ENCODE measurements at places on chromosomes 3 and 15. TPM values are rescaled to one million over a fixed set of nuclear protein-coding genes. Genes with fewer than 3 reads are reported as not detected.
A peak's percentile ranks its signal among the peaks of the same experiment; 100 is the strongest.

The TMEM108 gene
- 6.7 TPM for total RNA-seq

The UTS2B gene
- 0.62 TPM for total RNA-seq

The EFCC1 gene
- total RNA-seq, result 0.60 TPM

The TMEM41A gene
- total RNA-seq, result 18.0 TPM

The ARL8B gene
- total RNA-seq, result 37.7 TPM

The NBEAL2 gene
- total RNA-seq, result 292 TPM

The ZNF385D gene
- 0.47 TPM for total RNA-seq

The PAQR5 gene
- total RNA-seq, result 12.6 TPM

The RTP3 gene
- not detected for total RNA-seq

The ZNF501 gene
- total RNA-seq, result 6.7 TPM

The CIB2 gene
- 41.6 TPM for total RNA-seq

The ADAMTS9 gene
- total RNA-seq, result 53.8 TPM

The ANXA2 gene
- 366 TPM for total RNA-seq

The SH2D7 gene
- not detected for total RNA-seq

The FMN1 gene
- 0.41 TPM for total RNA-seq

The CCDC66 gene
- 52.7 TPM for total RNA-seq

The ZNF35 gene
- 19.3 TPM for total RNA-seq

The AADACL2 gene
- total RNA-seq, result not detected

- no peak overlapping the region for H3K4me3 ChIP-seq
- no peak overlapping the region for H3K27ac ChIP-seq
- peaks cover 4% of the 10 kb centered on the region for H3K4me1 ChIP-seq
- no peaks in the 10 kb centered on the region for H3K36me3 ChIP-seq
- no peaks in the 10 kb centered on the region for H3K27me3 ChIP-seq
- no peak for DNase-seq
Observed at GRCh38 chr3:100532411-100532810, 40.0 kb downstream of the TMEM45A start.

- H3K4me1 ChIP-seq, result no peaks in the 10 kb centered on the region
- no peak for DNase-seq
- H3K36me3 ChIP-seq, result peaks cover 31% of the 10 kb centered on the region
- H3K27me3 ChIP-seq, result no peaks in the 10 kb centered on the region
- no peak overlapping the region for H3K4me3 ChIP-seq
Observed at GRCh38 chr15:34914317-34914716, 55.2 kb downstream of the AQR start.

DNA sequence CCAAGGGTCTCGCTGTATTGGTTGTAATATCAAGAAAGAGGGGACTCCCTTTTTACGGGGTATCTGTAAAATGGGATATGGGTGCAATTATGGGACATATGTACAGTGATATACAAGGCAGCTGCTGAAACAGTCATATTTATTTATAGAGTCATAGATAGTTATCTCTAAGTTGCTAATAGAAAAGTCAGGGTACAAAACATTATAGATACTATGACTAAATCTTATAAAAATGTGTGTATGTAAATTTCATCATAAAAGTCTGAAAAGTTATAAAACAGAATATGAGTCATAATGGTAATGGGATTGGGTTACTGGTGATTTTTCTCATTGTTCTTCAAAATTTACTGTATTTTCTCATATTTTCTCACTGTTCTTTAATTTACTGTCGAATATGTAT is 344.9 kb upstream of the SLCO3A1 start:
- H3K36me3 ChIP-seq, result no peaks in the 10 kb centered on the region
- H3K4me1 ChIP-seq, result peaks cover 4% of the 10 kb centered on the region

DNA sequence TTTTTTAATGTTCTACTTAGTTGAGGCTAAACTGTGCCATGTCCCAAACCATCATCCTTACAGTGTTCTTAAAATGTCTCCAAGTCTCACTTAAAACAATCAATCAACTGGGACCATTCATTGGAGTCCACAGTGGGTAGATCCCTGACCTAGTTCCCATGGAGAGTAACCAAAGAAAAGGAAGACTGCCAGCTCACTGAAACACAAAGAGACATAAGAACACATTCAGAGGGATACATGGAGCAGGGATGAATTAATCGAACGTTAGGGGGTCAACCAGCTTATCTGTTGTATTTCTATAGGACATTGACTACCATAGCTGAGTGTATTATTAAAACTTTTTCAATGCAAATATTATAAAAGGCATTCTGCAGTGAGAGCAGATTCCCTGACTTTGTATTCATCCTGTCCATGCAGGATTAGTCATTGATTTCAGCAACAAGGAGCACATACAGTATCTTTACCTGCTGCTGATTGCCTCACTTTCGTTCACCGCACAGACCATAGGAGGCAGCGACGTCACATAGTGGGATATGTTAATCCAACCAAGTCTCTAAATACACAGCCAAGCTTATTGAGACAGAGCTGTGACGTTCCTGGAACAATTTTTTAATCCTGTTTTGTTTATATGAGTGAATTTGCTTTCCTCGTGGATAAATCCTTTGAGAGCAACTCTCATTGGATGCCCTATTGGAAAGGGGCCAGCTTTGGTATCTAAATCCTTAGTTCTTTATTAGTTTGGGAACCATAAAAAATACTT is 364.9 kb upstream of the RBMS3 start:
- no peak overlapping the region for H3K27ac ChIP-seq
- peaks cover 3% of the 10 kb centered on the region for H3K27me3 ChIP-seq
- peaks cover 4% of the 10 kb centered on the region for H3K4me1 ChIP-seq

- no peak for DNase-seq
- no peak overlapping the region for H3K4me3 ChIP-seq
- H3K4me1 ChIP-seq, result peaks cover 12% of the 10 kb centered on the region
- H3K27ac ChIP-seq, result no peak overlapping the region
- peaks cover 14% of the 10 kb centered on the region for H3K27me3 ChIP-seq
Observed at GRCh38 chr15:86615816-86616215, 536.1 kb downstream of the AGBL1 start.

GRCh38 chr3:63086190-63086589 is 191.9 kb upstream of the SYNPR start:
- H3K4me1 ChIP-seq, result peaks cover 24% of the 10 kb centered on the region
- no peak overlapping the region for H3K27ac ChIP-seq
- DNase-seq, result no peak
- H3K4me3 ChIP-seq, result no peak overlapping the region

DNA sequence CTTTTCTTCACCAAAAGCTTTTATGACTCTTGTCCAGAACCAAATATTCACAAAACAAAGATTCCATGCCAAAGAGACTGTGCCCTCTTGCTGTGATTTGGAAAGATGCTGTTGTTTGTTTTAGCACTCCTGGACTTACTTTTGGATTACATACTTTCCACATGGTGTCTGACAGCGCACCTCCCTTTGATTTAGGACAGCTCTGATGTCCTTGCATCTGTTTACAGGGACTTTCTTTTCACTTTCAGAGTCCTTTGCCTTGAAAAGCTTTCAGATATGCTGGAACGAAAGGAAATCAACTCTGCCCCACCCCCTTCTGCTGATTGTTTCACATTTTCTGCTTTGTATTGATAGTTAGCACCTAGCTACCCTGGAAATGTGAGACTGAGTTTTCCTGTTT is 133.0 kb upstream of the NR2E3 start:
- H3K4me1 ChIP-seq, result peaks cover 17% of the 10 kb centered on the region
- no peak overlapping the region for H3K27ac ChIP-seq
- H3K36me3 ChIP-seq, result no peaks in the 10 kb centered on the region
- DNase-seq, result no peak
- peaks cover 52% of the 10 kb centered on the region for H3K27me3 ChIP-seq

- peaks cover 92% of the 10 kb centered on the region for H3K27me3 ChIP-seq
- DNase-seq, result no peak
- H3K36me3 ChIP-seq, result no peaks in the 10 kb centered on the region
- H3K27ac ChIP-seq, result no peak overlapping the region
- no peak overlapping the region for H3K4me3 ChIP-seq
Observed at GRCh38 chr15:70200511-70201424, 103.1 kb upstream of the TLE3 start.

GRCh38 chr3:169148448-169149348 is 514.8 kb downstream of the MECOM start:
- no peak for DNase-seq
- H3K27ac ChIP-seq, result peak overlapping the region; percentile 98

GRCh38 chr3:16848007-16848406 is 36.7 kb upstream of the PLCL2 start:
- no peak overlapping the region for H3K27ac ChIP-seq
- no peaks in the 10 kb centered on the region for H3K36me3 ChIP-seq

DNA sequence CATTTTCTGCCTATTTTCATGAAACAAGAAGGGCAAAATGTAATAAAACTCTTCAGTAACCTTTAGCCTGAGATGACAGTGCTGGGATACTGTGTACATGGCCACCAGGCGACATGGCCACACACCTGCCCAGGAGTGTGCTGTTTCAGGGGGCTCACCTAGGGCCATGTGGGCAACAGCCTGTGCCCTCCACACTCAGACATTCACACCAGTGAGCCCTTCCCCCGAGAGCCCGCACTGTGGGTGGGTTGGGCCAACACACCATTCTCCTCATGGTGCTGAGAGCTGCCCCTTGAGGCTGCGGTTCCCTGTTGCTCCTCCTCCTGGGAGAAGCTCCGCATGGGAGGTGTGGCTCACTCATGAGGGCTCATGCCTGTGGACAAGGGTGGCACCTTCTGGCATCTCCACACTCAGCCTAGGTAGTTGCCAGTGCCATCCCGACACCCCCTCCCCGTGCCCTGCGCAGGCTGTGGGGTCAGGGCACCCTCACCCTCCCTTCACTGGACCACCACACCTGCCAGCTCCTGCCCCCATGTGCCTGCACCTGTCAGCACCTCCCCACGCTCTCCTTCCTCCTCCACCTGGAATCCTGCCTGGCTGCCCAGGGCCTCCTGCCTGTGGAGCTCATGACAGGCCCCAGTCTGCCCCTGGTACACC is 19.7 kb downstream of the OCA2 start:
- no peak overlapping the region for H3K27ac ChIP-seq
- DNase-seq, result no peak
- no peaks in the 10 kb centered on the region for H3K4me1 ChIP-seq
- H3K36me3 ChIP-seq, result no peaks in the 10 kb centered on the region

DNA sequence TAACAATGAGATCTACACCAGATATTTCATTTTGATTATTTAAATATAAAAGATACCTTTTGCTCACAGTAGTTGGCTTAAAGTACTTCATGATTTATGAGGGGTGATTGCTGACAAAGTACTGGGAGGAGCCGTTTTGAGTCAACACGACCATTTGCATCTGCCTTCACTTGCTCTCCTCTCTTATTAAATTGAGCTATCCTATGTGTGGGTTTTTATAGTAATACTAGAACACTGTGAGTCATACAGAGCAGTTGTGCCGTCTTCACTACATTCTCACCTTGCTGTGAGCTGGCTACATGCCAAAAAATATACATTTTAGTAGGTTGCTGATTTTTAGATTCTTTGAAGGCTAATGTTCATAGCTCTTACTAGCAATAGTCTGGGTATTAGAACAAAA is 161.2 kb downstream of the ALCAM start:
- DNase-seq, result no peak
- H3K36me3 ChIP-seq, result no peaks in the 10 kb centered on the region
- no peaks in the 10 kb centered on the region for H3K27me3 ChIP-seq
- peaks cover 1% of the 10 kb centered on the region for H3K4me1 ChIP-seq

- DNase-seq, result no peak
- H3K36me3 ChIP-seq, result no peaks in the 10 kb centered on the region
- peaks cover 23% of the 10 kb centered on the region for H3K27me3 ChIP-seq
- peaks cover 4% of the 10 kb centered on the region for H3K4me1 ChIP-seq
- H3K4me3 ChIP-seq, result no peak overlapping the region
- H3K27ac ChIP-seq, result no peak overlapping the region
Observed at GRCh38 chr3:187360596-187360995, 7.6 kb upstream of the RTP4 start.

DNA sequence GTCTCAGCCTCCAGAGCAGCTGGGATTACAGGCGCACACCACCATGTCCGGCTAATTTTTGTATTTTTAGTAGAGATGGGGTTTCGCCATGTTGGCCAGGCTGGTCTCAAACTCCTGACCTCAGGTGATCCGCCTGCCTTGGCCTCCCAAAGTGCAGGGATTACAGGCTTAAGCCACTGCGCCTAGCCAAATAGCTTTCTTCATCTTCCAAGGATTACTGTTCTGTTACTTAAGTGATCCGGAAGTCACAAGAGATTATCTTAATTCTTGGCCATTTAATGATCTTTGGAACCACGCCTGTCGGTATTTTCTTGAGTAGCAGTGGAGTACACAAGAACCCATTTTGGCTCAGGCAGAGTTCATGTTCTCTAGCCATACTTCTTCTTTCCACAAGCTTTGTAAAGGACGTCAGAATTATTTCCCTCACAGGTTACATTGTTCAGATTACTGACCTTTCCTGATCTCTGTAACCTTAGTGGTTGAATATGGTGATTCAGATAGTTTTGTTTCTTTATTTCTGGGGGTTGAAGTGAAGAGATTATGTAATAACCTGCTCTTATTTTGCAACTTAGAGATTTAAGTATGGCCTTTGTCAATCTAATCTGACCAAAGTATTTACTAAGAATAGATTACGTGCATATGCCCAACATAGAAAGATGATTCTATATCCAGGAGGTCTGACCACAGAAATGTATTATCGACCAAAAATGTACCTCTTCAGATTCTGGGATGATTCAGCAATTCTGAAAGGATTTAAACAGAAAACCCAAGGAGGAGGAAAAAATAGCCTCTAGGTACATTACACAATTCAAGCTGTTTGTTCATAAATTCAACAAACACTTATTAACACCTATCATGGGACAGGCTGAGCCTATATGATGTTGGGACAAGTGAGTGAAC is 132.2 kb downstream of the GREM1 start:
- no peaks in the 10 kb centered on the region for H3K27me3 ChIP-seq
- H3K4me1 ChIP-seq, result peaks cover 2% of the 10 kb centered on the region
- no peaks in the 10 kb centered on the region for H3K36me3 ChIP-seq
- DNase-seq, result no peak
- H3K4me3 ChIP-seq, result no peak overlapping the region

DNA sequence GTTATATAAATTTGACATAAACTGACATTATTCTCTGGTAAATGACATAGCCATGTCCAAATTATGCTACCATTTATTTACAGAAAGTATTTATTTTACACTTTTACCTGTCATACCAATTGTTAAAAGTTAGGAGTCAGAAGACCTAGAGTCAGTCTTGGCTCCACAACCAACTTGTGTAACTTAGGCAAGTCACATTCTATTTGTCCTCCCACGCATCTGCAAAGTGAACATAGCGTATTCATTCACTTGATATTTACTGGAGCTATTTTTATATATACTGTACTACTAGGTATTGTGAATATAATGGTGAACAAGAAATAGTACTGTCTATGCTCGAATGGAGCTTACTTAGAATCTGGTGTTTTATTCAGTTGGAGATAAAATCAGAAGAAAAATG is 78.7 kb downstream of the ZNF280D start:
- peaks cover 2% of the 10 kb centered on the region for H3K4me1 ChIP-seq
- H3K4me3 ChIP-seq, result no peak overlapping the region
- H3K27ac ChIP-seq, result no peak overlapping the region

DNA sequence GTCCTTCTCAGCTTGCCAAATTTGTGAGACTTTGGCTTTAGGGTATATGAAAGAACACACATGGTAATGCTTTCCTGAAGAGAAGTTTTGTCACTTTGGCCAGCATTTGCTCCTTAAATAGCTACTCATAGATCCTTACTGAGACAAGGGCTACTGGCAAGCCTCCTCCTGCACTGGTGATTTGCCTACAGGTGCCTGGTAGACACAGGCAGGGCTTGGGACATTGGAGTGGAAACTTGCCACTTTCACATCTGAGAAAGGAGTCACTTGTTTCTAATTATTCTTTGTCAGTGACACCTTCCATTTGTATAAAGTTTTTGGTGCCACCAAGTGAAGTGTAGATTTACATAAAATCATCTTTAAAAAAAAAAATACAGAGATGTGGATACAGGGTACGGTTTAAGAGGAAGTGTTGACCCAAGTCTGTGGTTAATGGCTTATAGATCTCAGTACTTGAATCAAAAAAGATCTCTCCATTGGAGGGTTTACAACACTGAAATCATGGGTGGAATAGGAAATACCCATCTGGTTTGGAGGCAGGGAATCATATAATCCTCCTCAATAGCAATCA is 132.8 kb upstream of the GADL1 start:
- H3K36me3 ChIP-seq, result no peaks in the 10 kb centered on the region
- H3K27ac ChIP-seq, result no peak overlapping the region
- H3K4me1 ChIP-seq, result no peaks in the 10 kb centered on the region
- no peak overlapping the region for H3K4me3 ChIP-seq

Measured in progenitor cell of endocrine pancreas (in vitro differentiated cells).